ENCODE measurements at places on chromosomes 11 and 22.

DNA sequence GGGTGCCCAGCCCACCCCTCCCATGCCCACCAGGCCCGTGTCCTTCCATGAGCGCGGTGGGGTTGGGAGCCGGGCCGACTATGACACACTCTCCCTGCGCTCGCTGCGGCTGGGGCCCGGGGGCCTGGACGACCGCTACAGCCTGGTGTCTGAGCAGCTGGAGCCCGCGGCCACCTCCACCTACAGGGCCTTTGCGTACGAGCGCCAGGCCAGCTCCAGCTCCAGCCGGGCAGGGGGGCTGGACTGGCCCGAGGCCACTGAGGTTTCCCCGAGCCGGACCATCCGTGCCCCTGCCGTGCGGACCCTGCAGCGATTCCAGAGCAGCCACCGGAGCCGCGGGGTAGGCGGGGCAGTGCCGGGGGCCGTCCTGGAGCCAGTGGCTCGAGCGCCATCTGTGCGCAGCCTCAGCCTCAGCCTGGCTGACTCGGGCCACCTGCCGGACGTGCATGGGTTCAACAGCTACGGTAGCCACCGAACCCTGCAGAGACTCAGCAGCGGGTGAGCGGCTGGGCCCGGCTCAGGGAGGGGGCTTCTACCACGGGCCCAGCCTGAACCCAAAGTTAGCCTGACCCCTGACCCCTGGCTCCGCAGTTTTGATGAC lies 3.0 kb downstream of the PKP3 start:
- DNase-seq: no peak

- no peak for DNase-seq
Observed at GRCh38 chr11:57481315-57481714, 21.0 kb downstream of the RTN4RL2 start.

DNA sequence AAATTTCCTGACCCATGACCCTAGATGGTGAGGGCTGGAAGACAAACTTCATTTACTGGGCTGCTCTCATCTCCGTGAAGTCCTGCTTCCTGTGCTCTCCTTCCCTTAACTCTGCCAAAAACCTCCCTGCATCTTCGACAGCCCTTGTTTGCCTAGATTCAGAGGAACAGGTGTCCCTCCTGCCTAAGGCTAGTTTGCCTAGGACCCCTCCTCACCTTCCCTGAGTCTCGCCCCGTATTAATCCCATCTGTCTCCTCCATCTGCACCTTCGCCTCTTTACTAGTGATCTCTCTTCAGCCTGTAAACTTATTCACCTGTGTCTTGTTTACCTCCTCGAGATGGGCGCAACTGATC lies 33.1 kb downstream of the EIF3F start:
- no peak for DNase-seq

GRCh38 chr11:16860617-16861016 lies 122.2 kb downstream of the C11orf58 start:
- no peak for DNase-seq

DNA sequence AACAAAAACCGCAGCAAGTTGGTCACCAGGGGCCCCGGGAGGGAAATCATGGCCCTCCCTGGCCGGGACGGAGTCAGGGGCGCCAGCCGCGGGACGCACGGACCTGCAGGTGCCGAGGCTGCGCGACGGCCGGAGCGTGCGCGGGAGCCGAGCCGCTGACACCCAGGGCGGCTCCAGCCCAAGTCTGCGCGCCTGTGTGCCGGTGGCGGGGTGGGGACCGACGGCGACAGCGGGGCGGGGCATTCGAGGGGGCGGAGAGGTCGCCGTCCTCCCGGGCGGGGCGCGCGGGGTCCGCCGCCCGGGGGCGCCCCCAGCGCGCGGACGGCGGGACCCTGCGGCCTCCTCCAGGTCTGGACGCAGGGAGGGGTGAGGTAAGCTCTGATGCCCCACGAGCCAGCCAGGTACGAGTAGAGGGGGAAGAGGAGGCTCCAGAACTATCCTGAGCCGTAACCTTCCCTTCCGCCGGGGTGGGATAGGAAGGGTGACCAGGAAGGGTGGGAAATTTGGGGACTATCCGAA lies at the start of gene ESAM:
TSS of gene ESAM (minus strand) at position 186 of the 519 bp plus-strand sequence. CDS start at position 50, 136 bp downstream.
- no peak for DNase-seq

GRCh38 chr11:25350899-25351803 lies 854.3 kb downstream of the LUZP2 start:
- no peak for DNase-seq

DNA sequence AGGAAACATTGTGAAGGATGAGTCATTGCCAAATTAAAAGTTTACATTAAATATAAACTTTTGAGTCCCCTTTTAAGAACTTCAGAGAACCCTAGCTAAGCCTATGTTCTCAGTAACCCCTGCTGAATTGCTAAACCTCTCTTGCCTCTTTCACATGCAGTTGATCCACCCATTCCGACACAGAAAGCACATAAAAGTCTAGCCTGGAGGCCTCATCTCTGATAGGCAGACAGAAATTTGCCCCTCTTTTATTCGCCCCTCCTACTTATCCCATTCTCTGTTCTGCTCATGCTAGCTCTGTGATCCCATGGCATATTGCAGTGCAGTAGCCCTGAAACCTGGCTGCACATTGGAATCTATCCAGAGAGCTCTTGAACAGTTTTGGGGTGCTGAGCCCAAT lies 58.2 kb upstream of the PDE3B start:
- DNase-seq: no peak

DNA sequence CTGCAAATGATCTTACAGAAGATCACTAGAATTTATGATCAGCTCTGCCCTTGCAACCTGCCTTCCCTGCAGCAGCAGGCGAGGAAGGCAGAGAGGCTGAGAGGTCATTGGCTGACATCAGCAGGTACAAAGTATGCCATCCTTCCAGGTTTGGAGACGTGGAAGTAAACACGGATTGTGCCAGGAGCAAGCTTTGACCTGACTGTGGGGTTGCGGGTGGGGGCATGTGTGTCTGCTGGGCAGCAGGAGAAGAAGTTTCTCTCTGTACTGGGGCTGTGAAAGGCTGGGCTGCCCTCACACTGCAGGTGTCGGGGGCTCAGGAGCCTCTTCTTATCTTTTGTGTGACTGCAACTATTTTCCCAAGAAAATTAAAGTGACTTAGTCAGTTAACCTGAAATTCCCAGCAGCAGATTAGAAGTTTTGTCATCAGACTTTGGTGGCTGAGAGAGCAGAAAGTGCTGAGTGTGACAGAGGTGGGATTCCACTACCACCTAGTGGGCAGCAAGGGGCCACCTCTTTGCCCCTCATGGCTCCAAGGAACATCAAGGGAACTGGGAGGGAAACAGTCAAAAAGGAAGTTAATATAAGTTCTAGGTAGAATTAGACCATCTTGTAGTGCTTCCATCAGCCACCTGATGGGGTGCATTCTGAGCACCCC lies 565.9 kb downstream of the ETS1 start:
- no peak for DNase-seq

- DNase-seq: peak; percentile 70
Observed at GRCh38 chr22:26259510-26259909, 90.2 kb downstream of the SEZ6L start.

- no peak for DNase-seq
Observed at GRCh38 chr11:32830413-32830738, 649 bp downstream of the PRRG4 start.

- DNase-seq: no peak
Observed at GRCh38 chr22:20919718-20920117, 2.5 kb downstream of the CRKL start.

- DNase-seq: no peak
Observed at GRCh38 chr11:116498161-116498560, 274.6 kb downstream of the BUD13 start.

GRCh38 chr11:117096201-117096991 lies 1.8 kb downstream of the SIK3 start:
- peak; percentile 29 for DNase-seq

- no peak for DNase-seq
Observed at GRCh38 chr11:117670443-117670842, 126.6 kb downstream of the DSCAML1 start.

DNA sequence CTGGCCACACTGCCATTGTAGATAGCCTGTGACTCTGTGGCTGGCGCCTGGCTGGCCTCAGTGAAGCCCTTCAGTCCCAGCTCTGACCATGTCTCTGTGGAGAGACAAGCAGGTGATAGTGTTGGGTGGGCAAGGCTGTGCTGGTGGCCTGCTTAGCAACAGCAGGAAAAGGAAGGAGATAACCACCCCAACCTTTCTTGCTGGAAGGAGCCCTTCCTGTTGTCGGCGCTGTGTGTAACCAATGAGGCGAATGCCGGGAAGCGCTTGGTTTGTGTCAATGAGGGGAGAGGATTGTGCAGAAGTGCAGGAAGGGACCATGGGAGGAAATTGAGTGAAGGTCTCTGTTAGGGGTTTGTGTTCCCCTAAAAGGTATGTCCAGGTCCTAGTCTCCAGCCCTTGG lies 27.3 kb downstream of the PARVB start:
- no peak for DNase-seq

GRCh38 chr11:17873586-17873985 lies 139.0 kb downstream of the KCNC1 start:
- no peak for DNase-seq

DNA sequence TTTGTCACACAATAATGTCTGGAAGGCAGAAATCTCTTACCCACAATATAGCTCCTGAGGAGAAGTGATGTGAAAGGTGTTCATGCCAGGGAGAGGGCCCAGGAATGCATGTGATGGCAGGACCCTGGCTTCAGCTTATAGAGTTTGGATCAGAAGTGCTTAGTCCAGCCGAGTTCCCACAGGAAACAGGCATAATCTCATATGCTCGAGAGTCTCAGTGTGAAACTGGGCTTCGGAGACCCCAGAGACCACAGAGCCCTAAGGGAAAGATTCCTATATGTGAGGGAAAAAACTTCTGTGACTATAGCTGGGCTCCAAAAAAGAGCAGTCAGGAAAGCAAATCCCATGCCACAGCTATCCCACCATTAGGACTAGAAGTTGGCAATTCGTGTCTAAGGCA lies at the start of gene OR52N5:
TSS of gene OR52N5 (minus strand) at position 101 of the 400 bp plus-strand sequence. CDS start 4,721 bp downstream, outside the sequence.
- DNase-seq: no peak

- no peak for DNase-seq
Observed at GRCh38 chr11:490186-490929, 16.7 kb downstream of the RNH1 start.

GRCh38 chr22:43036282-43036829 lies 21.4 kb upstream of the PACSIN2 start:
- no peak for DNase-seq

GRCh38 chr11:117502015-117502778 lies 174.5 kb downstream of the CEP164 start:
- no peak for DNase-seq

Measured in DND-41 (cell line).